ENCODE measurements at places on chromosomes 2 and 18.

DNA sequence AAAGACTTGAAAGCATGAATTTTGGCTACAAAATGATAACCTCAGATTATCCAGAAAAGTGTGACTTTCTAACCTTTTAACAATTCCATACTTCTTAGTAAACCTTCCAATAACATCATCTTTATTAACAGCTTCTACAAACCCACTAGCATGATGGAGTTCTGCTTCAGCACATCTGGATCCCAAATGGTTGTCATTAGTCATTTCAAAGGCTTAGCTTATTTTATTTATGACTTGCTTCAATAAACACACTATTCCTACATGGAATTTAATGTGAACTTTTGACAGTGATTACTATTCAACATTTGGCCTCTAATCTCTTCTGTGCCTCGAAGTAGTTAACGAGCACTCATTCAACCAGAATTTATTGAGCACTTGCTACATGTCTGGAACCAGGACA is 808.3 kb downstream of the TSN start:
- no peak for DNase-seq

- DNase-seq = no peak
Observed at GRCh38 chr2:82027921-82028615, 1723.5 kb upstream of the LRRTM1 start.

DNA sequence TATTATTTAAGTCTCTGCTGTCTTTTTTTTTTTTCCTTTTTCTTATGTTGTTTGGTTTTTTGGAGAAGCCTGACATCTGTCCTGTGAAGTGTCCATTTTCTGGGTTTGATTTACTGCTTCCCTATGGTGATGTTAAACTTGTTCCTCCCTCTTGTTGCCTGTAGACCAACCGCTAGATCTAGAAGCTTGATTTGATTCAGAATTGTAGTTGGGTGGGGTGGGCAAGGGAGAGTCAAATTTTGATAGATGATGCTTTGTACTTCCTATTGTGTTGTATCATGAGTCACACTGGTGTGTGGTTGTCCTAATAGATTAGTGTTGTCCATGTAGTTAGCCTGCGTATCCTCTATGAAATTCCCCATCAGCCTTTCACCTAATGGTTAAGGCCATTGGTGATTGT is 35.4 kb downstream of the CAB39 start:
- no peak for DNase-seq

DNA sequence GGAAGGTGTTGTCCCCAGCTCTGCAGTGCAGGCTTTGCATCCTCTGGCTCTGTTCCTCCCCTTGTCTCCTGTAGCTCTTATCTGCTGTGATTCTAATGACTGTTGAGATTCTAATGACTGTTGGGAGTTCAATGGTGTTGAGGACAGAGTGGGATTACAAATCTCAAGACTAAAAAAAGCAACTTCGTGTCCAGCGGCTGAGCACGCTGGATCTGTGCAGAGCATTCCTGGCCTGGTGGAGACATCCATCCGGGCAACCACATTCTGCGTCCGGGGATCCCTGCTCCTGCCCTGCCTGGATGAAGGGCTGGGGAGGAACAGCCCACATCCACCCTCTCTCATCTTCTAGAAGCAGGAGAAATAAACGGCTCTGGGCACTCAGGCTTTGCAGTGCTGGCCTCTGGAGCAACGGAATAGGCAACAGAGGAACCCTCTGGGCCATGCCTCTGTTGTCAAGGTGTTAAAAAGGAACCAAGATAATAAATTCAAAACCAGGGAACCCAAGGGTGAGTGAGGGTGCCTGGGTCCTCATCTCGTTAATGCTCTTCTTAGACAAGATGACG is 106.7 kb upstream of the ASB18 start:
- no peak for DNase-seq

DNA sequence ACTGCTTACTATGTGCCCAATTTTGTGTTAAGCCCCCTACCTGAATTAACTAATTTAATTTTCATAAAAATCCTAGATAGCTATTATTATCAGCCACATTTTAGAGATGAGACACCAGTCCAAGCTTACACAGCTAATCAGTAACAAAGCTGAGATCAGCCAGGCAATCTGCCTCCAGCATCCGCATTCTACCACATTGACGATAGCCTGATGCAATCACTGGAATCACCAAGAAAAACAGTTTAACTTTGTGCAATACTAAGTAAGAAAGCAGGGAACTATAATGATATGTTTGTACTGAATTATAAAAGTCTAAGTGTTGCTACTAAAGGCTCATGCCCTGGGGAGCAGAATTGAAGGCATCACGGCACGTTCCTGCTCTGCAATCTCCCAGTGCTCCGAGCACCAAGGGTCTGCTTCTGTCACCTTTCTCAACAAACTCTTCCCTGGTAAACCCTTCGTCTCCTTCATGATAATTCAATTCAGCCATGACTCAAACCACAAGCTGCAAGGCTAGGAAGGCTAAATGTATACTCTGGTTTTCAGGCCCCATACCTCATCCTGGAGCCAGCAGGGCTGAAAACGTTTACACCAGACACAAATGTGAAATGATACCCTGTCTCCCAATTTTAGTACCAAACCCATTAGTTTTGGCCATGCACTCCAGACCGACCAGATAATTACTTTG is 19.4 kb downstream of the KANSL3 start:
- no peak for DNase-seq

- no peak for DNase-seq
Observed at GRCh38 chr18:23179416-23179815, 44.1 kb downstream of the CABLES1 start.
